ENCODE measurements at places on chromosomes 7 and 10. TPM values are rescaled to one million over a fixed set of nuclear protein-coding genes. Genes with fewer than 3 reads are reported as not detected.

GRCh38 chr7:111867348-111867931 lies 305.1 kb upstream of the IMMP2L start:
- no peak for DNase-seq

Gene FAM13C
- 5.9 TPM for total RNA-seq

Gene HPSE2
- not detected for total RNA-seq

Gene DIP2C
- 47.9 TPM for total RNA-seq

DNA sequence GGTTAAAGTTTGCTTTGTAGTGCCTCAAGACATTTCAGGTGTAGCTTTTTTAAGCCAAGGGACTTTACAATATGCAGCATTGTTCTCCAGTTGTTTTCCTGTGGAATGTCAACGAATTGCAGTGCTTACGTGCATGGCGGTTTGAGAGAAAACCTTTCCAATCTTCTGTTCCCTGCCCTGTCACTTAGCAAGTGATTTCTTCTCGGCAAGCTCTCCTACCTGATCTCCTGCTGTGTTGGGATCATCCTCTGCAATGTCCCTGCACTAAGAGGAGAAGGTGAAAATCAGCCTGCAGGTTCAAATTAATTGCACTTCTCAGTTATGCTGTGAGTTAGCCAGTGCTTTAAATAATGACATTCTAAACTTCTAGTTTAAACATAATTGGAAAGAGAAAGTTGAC lies 197.6 kb upstream of the FZD1 start:
- DNase-seq = no peak

Data from chondrocyte (in vitro differentiated cells).